ENCODE measurements at places on chromosomes 5 and 9.

DNA sequence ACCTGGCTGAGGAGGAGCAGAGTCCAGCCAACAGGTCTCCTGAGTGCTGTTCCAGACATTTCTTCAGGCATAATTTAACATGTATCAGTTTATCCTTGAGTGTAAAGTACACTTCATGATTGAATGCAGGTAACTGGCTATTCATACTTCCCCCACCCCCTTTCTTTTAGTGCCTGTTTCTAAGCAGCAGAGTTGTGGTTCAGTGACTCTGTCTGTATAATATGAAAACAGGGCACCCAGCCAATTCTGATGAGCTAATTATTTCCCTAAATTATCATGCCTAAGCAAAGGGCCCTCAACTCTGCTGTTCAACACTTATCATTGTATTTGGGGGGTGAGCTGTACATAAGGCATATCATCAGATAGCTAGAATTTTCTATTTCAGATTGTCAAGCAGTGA lies 51.9 kb upstream of the ZSWIM6 start:
- DNase-seq = no peak

DNA sequence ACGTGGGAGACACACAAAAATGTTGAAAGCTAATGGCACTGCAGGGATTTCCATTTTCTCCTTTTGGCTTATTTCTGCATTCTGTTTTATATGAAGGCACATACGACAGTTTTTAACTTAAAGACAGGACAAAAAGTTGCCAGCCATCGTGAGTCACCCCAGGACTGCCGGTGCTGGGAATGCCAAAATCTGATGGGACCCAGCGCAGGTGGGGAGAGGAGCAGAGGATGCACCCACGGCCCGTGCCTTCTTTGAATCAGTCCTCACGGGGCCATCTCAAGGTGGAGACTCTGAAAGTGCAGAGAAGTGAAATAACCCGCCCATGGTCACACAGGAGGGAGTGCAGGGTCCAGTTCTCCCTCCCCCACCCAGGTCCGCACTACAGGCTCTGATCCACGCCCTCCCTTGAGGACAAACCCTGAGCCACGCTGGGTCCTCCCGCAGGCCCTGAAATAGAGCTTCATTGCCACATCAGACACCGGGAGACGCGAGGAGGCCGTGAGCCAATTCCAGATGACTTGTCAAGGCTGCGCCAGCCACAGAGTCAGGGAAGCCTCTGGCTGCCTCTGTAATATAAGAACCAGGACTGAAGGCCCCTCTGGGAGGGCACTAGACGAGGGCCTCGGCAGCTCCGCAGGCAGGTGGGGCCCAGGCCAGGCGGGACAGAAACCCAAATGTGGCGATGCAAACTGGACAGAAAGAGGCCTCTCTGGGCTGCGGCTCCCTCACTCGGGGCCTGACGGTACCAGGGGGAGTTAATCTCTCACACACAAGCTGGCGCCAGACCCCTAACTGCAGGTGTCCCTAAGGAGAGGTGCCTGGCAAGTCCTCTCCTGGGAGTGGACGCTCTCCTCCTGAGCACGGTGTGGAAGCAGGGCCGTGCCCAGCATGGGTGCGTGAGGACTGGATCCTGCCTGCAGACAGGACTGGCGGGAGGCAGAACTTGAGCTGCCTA lies 22.9 kb downstream of the ADAMTS2 start:
- no peak for DNase-seq

GRCh38 chr9:87441251-87441650 lies 56.4 kb upstream of the DAPK1 start:
- no peak for DNase-seq

DNA sequence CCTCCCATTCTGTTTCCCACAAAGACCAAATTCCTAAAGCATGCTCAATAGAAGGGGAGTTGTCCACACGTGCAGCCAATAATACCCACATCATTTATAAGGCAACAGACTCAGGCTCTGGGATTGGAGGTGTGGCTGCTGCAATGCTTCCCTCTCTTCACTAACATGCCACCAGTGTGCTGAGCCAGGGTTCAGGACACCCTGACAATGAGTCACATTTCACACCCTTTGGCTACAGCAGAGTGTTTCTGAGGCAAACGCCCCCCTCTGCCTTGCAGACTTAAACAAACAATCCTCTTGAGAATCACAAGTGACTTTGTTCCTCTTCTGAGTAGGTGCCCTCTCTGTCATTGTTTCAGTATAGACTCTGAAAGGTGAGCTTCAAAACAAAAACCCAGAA lies 189.3 kb upstream of the TLE4 start:
- no peak for DNase-seq

- DNase-seq = no peak
These were observed 947.0 kb downstream of the NR2F1-AS1 start for GRCh38 chr5:92633875-92634487.

DNA sequence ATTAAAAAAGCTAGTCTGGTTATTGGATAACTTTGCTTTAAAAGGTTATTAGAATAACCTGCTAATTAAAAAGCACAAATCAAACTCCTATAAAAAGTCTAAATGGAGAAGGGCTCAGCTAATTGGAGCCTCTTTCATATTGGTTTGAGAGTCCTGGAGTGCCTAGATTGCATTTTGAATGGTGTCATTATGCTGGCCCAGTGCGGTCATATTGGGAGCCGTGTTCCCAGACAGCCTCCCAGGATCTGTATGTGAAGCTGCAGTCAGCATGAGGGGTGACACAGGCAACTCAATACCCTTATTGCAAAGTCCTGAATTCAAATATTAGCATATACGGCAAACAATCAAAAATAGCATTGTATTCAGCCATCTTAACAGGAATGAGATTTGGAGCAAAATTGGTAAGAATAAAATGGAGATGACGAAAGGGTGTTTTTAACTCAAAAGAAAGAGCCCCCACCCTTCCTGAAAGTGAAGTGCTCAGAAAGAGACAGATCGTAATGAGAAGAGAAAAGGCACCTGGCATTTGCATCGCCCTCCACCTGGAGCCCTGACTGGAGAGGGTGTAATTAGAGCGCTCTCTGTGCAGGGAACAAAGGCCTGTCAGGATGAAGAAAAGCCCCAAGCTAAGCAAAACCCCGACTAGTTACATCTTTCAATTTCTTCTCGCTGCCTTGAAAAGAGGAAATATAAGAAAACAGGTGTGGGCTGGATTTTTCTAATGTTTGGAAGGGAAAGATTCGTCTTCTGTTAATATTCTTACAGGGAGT lies 621.0 kb upstream of the ADAMTS16 start:
- DNase-seq = no peak

DNA sequence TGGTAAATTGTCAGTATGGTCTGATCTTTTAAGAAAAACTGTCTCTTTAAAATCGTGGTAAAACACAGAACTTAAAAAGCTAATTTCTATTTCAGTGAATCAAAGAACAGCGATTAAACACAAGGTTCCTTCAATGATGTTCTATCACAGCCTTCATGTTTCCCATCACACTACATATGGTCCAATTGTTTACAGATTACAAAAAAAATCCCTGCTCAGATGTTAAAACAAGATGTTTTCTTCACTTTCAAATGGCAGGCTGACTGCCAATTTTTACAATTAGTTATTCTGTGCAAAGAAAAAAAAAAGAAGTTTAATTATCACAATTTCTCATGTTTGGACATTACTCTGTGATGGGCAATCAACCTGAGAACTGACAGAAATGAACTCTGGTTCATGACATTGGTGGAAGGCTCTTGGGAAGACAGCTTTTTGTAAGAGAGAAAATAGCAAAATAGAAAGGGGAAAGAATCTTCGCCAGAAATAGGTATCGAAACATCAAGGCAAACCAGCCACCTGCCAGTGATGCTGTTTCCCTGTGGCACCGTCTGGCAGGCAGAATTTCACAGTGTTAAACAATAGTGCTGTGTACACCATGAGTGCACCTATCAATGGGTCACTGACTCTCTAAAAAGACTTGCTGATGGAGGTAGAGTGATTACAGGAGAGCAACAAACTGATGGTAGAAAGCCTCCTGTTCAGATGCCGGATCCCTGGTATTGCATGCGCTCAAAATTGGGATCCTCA lies 1020.0 kb upstream of the ARRDC3 start:
- DNase-seq = no peak

DNA sequence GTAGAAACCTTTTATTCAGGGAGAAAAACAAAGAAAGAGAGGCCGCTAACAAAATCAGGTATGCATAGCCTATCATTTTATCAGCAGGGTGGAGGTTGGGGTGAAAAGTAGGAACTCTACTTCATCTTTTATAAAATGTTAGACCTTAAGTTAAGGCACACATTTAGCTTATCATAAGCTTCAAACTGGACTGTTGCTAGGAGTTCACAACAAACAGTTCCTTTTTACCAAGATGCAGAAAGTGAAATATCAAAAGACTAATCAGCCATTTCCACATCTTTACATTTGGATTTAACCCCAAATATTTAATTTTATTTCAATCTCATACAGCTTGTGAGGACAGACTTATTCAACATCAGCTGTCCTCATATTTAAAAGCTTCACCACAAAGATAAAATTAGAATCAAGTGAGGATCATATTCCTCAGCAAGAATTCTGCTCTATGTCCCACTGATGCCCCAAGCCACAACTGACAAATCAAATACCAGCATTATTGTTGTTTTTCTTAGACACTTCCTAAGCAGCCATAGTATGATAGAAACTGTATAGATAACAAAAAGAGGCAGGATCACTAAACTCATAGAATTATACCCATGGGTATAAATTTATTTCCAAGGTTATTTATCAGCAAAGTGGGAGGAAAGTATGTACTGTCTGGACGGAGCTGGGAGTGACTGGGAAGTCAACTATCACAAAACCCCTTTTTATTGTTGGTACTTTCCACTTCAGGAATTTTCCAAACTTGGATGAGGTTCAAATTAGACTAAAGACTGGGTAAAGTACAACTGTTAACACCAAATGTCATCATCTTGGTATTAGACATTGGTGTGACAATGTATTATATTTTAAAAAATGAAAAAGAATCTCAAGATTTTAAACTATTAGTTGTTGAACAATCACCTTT lies 29.9 kb upstream of the MYOT start:
- DNase-seq = no peak

GRCh38 chr9:2907411-2907810 lies 63.5 kb upstream of the PUM3 start:
- no peak for DNase-seq

GRCh38 chr5:144028636-144029035 lies 141.8 kb downstream of the YIPF5 start:
- DNase-seq = peak; percentile 76
